ENCODE measurements at places on chromosomes 3 and 15.
A peak's percentile ranks its signal among the peaks of the same experiment; 100 is the strongest.

DNA sequence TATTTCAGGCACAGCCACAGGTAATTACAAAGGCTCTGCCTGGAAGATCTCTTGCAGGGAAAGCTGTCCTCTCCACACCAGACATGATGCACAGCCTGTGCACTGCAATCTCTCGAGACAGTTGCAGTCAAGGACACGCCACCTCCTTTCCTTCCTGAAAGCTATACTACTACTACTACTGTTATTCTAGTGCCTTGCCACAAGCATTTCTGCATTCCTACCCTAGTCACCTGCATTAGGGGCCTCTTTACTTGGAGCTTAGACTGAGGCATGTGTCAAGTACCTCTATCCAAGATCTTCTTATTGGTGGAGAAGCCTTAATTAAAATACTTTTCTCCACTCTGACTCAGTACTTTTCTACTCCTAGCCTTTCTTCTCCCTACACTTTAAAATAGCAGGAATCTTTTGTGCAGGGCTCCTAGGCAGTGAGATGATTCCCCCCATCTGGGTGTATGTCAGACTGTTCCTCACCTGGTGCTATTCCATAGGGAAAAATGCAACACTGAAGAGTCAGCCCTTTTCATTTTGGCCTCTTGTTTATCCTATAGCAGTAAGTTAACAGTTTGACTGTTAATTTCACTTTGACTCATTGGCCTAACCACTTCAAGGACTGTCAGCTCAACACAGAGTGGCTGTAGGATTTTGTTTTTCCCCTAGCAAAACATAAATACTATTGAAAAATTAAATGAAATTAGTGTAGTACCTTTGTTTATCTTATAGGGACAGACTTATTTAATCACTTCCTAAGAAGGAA is 78.9 kb downstream of the ESYT3 start:
- DNase-seq = no peak

DNA sequence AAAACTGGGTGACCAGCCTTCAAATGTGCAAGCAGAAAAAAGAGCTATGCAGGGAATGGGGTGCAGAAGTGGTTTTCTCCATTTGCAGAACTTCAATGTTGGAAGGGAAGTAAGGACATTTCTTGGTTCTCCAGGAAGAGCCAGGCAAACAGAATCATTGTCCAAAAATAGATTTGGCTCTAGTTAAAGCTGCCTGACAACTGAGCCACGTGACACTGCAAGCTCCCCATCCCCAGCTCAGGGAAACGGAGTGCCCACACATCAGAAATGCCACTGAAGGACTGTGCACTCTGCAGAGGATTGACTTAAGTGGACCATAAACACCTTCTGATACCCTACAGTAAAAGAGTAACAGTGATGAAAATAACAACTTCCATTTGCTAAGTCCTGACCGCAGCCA is 195.6 kb upstream of the NSMCE3 start:
- no peak for DNase-seq

DNA sequence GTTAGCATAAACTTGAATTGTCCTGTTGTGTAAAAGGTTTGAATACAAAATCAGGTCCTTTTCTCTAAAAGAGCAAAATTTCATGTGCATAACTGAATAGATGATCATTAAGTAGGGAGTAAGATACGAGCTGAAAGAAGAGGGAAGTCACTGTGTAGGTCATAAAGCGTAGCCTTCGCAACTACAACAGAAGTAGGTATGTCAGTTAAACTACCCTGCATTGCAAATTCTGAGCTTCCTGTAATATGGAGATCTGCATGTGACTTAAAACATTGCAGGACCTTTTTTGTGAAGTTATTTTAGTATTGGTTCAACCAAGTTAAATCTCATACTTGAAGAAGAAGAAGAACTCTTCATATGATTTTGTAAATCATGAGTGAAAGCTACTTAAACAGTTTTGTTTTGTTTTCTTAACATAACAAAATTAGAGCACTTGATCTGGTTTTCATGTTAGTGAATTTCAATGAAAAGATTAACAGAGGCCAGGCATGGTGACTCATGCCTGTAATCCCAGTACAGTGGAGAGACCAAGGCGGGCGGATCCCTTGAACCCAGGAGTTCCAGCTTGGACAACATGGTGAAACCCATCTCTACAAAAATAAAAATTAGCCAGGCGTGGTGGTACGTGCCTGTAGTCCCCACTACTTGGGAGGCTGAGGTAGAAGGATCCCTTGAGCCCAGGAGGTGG is 26.4 kb downstream of the ARMC8 start:
- no peak for DNase-seq

GRCh38 chr3:16482770-16483531 is 30.5 kb downstream of the RFTN1 start:
- peak; percentile 70 for DNase-seq

- DNase-seq = no peak
Observed at GRCh38 chr15:91695799-91696198, 157.7 kb upstream of the SLCO3A1 start.

- DNase-seq = no peak
Observed at GRCh38 chr3:89217148-89217685, 109.8 kb downstream of the EPHA3 start.

DNA sequence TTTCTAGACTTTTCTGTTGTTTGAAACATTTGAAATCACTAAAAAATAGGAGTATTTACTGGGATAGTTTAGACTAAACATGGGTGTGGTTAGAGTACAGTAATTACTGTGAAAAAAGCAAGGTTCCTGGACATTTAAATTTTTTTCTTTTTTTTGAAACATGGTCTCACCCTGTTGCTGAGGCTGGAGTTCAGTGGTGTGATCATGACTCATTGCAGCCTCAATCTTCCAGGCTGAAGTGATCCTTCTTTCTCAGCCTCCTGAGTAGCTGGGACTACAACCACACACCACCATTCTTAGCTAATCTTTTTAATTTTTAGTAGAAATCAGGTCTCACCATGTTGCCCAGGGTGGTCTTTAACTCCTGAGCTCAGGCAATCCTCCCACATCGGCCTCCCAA is 20.4 kb upstream of the CELF6 start:
- no peak for DNase-seq

GRCh38 chr15:31537770-31538592 is 211.3 kb downstream of the KLF13 start:
- DNase-seq = no peak
